ENCODE measurements at places on chromosomes 7 and 10.

DNA sequence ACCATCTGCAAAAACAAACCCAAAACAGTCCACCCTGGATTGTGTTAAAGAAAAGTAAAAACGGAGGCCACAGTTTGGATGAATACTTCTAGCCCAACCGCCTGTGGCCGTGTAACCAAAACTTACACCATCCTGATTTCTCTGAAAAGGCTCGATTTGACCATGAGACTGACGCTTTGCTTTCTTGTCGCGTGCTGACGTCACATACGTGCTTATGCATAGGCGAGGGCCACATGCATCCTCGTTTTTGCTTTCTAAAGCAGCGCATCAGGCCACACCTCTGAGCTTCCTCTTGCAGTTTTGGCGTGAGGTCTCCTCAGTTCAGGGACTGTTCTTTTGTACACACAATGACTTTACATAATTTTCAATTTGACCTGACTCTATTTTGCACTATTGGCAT, 526.6 kb downstream of the GLRX3 start:
- no peak for DNase-seq

DNA sequence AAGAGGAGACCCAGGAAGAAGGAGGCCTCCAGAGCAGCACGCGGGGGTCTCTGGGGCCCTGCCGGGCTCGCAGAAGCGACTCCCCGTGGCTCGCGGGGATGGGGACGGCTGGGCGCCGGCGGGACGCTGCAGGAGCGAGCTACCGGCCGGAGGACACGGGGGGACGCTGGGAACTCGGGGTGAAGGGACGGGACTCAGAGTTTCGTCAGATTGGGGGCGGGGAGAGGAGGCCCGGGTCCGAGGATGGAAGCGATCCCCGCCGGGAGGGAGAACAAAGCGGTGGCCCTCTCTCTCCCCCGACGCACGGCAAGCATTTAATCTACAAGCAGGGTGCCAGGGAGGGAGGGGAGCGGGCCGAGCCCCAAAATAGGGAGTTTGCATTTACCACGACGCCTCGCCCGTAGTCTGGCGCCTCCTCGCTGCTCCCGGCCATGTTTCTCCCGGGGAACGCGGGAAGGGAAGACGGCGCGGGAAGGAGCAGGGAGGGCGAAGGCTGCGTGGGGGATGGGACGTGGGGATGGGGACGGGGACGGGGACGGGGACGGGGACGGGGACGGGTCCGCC, at the start of gene PRTFDC1:
Gene PRTFDC1, minus strand, starts transcription at position 464 of the 564 bp plus-strand sequence. Its CDS starts 31 bp downstream, at position 433.
- peak; percentile 2 for DNase-seq

- no peak for DNase-seq
Observed at GRCh38 chr7:2913760-2914387, 69.8 kb upstream of the GNA12 start.

DNA sequence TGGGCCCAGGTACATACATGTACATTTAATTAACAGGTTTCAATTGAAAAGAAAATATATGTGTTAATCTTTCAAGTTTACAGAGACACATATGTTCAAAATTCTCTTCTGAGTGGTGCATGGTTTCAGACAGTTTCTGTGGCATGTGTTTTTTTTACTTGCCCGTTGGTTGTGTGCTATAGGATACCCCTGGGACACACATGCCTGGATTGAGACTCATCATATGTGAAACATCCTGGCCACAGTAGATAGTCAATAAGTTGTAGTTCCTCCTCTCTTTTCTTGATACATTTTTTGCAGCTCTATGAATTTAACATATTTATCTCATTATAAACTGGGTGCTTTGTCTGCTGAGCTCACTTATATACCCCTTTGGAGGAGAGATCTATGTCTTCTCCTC, 207.8 kb upstream of the CTBP2 start:
- DNase-seq = no peak

- DNase-seq = no peak
Observed at GRCh38 chr7:47369736-47370135, 212.2 kb downstream of the TNS3 start.

GRCh38 chr7:69879989-69880388, 281.7 kb downstream of the AUTS2 start:
- DNase-seq = no peak

- DNase-seq = no peak
Observed at GRCh38 chr10:69494626-69495558, 43.6 kb downstream of the TSPAN15 start.

- no peak for DNase-seq
Observed at GRCh38 chr7:22486597-22486996, 13.4 kb downstream of the STEAP1B start.

GRCh38 chr10:104766341-104766740, 125.3 kb downstream of the SORCS3 start:
- no peak for DNase-seq

GRCh38 chr7:79531905-79532664, 78.6 kb upstream of the MAGI2 start:
- no peak for DNase-seq

GRCh38 chr7:75737856-75738603, 711 bp downstream of the HIP1 start:
- no peak for DNase-seq

DNA sequence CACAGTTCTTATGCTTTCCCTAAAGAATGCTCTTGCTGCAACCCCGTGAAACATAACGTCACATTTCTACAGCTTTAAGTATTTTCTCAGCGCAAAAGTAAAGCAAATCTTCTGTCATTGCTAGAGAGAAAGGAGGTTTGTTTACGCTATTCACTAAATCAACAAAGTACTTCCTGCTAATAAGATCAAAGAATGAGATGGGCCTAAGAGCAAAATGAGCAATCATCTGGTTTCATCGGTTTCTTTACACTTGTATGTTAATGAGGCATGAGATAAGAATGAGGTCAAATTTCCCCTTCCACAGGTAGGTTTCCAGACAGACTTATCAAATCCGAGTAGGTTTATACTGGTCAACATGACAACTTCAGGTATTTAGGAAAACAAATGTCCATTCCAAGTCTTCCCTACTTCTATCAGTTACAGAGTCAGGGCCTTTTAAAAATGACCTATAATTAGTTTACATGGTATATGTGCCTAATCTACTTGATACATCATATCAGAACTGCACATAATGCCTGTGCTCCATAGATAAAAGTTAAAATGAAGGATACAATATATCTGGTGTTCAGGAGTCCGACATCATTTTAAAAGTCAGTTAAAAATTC, 8.4 kb downstream of the USP6NL start:
- no peak for DNase-seq

- peak; percentile 12 for DNase-seq
Observed at GRCh38 chr7:12211711-12212485, 804 bp downstream of the TMEM106B start.

DNA sequence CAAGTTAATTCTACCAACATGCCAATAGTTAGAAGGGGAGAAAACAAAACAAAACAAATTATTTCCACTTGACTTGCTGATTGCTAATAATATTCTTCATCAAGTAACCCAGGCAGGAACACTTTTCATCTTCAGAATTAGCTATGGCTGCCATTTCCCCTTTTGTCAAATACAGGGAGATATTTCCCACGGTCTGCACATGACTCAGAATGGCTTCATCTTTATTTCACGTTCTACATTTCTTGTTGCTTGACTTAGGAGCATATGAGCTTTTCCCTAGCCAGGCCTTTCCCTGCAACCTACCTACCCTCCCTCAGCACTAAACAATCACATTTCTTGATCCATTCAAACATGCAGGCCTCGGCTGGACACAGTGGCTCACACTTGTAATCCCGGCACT, 6.5 kb downstream of the CPVL start:
- no peak for DNase-seq

DNA sequence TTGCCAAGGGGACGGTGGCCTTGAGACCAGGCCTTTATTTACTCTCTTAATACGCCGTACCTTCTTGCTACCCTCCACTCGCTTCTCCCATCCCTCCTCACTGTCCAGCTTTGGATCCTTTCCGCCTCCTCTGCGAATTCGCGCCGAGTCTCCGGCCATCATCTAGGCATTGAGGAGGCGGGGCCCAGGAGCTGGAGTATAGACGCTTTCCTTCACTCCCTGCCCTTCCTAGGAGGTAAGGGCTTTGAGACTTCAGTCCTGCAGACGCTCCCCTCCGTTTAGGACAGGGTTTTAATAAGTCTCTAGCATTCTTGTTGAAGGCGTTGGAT, 538 bp downstream of the TFAM start:
- DNase-seq = no peak

DNA sequence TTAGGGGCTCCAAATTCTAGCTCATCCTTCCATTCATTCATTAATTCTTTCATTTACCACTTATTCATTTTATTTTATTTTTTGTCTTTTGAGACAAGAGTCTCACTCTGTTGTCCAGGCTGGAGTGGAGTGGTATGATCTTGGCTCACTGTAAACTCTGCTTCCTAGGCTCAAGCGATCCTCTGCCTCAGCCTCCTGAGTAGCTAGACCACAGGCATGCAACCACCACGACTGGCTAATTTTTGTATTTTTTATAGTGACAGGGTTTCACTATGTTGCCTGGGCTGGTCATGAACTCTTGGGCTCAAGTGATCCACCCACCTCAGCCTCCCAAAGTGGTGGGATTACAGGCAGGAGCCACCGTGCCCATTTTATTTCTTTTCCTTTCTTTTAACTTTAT, 31.6 kb downstream of the FGF8 start:
- DNase-seq = no peak
